ENCODE measurements at places on chromosomes 5 and 9. TPM values are rescaled to one million over a fixed set of nuclear protein-coding genes. Genes with fewer than 3 reads are reported as not detected.

DNA sequence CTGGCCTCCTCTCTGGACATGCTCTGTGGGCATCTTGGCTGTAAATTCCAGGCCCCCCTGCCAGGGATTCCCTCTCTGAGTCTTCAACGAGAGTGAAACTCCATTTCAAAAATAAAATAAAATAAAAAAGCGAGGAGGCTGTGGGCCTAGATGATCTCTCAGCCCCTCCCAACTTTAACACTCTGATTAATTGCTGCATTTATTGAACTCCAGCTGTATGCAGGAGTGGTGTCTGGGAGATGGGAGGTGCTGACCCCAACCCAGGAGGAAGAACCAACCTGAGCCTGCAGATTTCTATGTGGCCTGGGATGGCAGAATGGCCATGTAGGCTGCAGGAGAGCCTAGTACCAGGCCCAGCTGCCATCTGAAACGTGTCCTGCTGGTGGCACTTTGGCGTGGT, 154.5 kb upstream of the IER5L start:
- DNase-seq, result no peak

DNA sequence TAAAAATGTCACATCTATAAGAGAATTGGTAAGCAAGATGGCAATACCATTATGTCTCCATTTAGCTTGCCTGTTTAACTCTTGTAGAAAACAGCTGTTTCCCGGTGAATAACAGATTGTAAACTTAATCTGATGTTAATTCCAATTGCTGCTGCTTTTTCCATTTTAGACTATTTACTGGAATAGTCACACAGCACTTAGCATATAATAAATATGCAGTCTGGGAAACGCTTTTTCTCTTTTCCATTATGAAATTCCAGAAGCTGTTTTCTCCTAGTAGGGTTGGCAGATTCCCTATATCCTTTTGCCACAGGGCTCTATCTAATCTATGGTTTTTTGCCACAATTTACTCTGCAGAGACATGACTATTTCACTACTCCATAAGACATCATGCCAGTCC, 148.0 kb downstream of the CEMIP2 start:
- DNase-seq, result no peak

DNA sequence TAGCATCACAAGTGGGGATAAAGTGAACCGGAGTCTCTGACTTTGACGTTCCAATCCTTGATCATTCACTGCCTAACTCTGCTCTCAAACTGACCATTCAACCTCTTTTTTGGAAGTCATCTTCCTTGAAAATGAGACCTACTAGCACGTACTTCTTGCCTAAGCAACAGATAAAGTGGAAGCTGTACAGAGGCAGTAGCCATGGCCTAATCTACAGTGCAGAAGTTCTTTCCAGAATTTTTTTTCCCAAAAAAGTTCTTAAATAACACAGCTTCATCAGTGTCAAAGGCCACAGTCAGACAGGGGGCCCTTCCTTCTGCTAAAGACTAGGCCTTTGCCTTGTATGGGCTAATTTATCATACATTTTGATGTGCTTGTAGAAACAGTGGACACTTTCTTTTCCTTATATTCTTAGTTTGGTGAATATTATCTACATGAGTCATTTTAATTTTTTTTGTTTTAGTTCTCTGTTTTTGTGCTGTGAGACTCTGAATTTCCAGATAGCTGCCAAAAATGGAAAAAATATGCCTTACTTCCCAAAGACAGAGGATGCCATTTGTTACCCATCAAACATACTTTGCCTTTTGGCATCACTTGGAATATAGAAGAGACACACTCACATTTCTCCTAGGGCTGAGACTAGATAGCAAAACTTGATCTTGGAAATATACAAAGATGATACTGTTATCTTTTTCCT, 96.3 kb upstream of the VCAN start:
- no peak for DNase-seq

- DNase-seq, result no peak
Measured at GRCh38 chr5:6504677-6505415, 56.2 kb downstream of the UBE2QL1 start.

ACTBL2 gene
- total RNA-seq, result not detected

PCDHGA4 gene
- 0.08 TPM for total RNA-seq

AJM1 gene
- total RNA-seq, result 2.2 TPM

Measured in activated T-cell treated with anti-CD3 and anti-CD28 coated beads, Interleukin-2, amount 50 U/mL, for 4 hours (primary cell).